ENCODE measurements at places on chromosomes 6 and 20.

DNA sequence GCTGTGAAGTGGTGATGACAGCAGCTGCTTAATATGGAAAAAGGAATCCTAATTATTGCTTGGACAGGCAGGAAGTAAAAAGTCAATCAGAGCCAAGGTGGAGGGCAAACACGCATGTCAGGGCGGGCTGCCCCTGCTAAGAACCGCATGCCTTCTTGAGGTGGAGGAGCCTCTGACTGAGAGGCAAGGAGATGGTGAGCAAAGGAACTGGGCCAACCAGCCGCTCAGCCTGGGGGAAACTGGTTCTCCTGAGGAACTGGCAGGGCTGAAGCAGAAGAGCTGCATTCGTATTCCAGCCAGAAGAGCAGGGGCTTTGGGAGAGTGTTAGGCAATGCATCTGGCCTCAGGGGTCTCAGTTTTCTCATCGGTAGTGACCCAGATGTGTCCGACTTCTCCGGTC, 13.1 kb upstream of the MLN start:
- no peak for DNase-seq

GRCh38 chr6:158503846-158504245, 56.0 kb upstream of the TMEM181 start:
- no peak for DNase-seq

GRCh38 chr6:100099189-100100074, 105.4 kb upstream of the MCHR2 start:
- no peak for DNase-seq

GRCh38 chr6:39669973-39670342, 55.2 kb downstream of the KIF6 start:
- no peak for DNase-seq

- DNase-seq, result no peak
These were observed 536.3 kb downstream of the CDH26 start for GRCh38 chr20:60494476-60494875.

DNA sequence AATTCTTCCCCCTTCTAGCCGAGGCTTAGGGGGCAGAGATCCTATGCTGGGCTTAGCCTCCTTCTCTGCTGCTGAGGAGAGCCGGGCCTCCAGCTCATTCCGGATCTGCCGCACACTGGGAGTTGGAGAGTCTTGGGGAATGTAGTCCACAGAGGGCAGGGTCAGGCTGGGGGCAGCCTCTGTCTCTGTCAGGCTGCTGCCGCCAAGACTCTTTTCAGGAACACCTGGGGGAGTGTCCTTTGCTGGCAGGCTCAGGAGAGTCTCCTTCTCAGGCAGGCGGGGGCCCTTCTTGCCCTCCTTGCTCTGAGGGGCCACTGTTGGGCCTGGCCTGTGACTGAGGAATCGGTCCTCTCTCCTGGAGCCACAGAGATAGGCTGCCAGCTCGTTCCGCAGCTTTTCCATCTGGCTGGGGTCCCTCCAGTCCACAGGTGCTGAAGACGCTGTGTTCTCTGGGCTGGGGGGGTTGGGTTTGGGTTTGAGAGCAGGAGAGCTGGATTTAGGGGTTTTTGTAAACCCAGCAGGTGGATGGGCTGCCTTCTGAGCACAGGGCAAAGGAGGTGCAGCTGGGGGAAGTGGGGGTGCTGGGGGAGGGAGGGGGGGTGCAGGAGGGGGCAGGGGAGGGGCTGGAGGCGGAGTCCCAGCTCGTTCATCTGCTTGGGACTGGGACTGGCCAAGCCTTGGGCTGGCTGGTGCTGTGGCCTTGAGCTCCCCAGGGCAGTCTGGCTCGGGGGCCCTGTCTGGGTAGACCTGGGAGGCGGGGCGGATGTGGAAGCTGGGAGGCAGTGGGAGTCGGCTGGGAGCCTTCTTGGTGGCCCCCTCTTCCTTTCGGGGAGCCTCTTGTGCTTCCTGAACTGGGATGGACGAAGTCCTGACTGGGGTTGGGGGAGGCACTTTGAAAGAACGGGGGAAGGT, 36.1 kb downstream of the C6orf132 start:
- DNase-seq, result no peak
